ENCODE measurements at places on chromosomes 4 and X.

- DNase-seq: no peak
Observed at GRCh38 chr4:26126994-26127393, 193.8 kb upstream of the RBPJ start.

DNA sequence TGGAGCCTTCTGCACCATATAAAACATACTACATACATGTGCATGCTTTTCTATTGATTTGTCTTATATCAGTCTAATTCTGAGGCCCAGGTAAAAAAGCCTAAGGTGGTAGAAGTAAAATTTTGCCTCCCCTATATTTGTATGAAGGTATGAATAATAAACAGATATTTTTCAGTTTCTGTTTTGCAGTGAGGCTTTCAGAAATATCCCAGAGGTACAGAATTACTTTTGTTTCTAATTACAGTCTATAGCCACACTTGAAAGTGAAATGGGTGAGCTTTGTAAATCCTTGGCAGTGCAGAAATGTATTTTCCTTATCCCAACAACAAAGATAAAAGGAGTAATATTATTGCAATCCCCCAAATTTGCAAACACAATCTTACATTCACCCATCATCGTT is 59.5 kb downstream of the DDX60 start:
- DNase-seq: no peak

DNA sequence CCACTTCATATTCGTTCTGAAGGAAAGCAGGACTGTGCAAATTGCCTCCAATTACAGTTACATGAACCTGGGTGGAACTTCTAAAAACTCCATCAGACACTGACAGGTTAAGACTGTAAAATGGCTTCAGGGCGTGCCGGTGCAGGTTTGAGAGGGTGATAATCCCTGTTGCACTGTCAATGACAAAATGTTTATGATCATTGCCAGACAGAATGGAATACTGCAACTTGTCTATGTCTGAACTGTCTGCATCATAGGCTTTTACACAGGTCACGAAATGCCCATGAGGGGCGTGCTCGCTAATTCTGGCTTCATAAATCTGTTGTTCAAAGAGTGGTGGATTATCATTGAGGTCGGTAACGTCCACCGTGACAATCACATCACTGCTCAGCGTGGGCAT is 63.7 kb upstream of the MTNR1A start:
- no peak for DNase-seq

- no peak for DNase-seq
Observed at GRCh38 chr4:159266981-159267868, 164.3 kb downstream of the RAPGEF2 start.

GRCh38 chr4:129109965-129110824 is 14.2 kb downstream of the C4orf33 start:
- no peak for DNase-seq

- DNase-seq: no peak
Observed at GRCh38 chrX:9816084-9816700, 30.0 kb downstream of the SHROOM2 start.

- no peak for DNase-seq
Observed at GRCh38 chr4:184401397-184402171, 72.8 kb downstream of the IRF2 start.

DNA sequence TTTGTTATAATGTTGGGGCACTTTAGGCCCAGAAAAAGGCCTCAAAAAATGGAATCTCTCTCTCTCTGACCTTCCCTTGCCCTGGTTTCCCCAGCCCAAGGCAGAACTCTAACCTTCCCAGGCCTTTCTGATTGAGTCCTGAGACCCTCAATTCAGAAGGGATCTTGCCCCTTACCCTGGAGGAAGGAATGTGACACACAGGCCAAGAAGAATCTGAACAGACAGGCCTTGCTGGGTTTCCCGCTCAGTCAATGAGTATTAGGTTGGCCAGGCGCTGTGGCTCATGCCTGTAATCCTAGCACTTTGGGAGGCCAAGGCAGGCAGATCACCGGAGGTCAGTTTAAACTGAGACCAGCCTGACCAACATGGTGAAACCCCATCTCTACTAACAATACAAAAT is 27.6 kb downstream of the ELOVL6 start:
- no peak for DNase-seq

- no peak for DNase-seq
Observed at GRCh38 chr4:106140601-106141000, 175.4 kb downstream of the TBCK start.

DNA sequence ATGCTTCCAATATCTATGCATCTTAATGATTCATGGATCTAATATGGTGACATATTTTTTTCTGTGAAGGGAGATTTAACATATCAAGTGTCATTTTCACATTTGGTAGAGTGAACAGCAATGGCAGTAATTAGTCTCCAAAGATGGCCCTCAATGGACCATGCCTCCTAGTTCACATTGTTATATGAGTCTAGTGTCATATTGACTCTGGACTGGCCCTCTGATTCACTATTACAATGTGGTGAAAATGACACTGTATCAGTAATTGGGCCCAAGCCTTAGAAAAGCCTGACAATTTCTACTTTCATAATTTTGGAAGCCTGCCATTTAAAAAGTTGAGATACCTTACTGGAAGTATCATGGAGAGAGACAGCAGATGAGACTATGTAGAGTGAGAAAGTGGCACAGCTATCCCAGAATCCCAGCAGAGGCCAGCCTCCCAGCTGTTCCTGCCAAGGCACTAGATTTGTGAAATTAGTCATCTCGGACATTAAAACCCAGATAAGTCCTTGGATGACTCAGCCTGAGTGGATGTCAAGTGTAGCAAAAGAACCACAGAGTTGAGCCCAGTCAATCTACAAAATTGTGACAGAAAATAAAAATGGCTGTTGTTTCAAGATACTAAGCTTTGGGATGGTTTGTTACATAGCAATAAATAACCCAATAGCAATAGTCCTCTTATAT is 68.4 kb downstream of the ARHGEF38 start:
- DNase-seq: no peak

DNA sequence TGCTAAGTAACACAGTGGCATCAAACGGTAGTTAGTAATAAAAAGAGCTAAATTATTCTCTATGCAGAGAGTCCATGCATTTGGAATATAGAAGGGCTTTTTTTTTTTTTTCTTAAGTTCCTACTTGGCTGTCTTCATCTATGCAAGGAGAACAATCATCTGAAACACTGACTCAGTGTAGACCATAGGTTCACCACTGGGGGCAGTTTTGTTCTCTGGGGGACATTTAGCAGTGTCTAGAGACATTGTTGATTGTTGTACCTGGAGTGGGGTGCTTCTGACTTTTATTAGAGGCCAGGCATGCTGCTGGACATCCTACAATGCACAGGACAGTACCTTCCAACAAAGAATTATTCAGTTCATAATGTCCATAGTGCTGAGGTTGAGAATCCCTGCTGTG is 41.2 kb downstream of the TMA16 start:
- DNase-seq: no peak

GRCh38 chr4:12446256-12446655 is 1017.6 kb upstream of the HS3ST1 start:
- DNase-seq: no peak

- DNase-seq: peak; percentile 41
Observed at GRCh38 chrX:152913346-152913745, 15.5 kb downstream of the ZNF185 start.

- DNase-seq: no peak
Observed at GRCh38 chr4:2534904-2535375, 1.5 kb upstream of the FAM193A start.

GRCh38 chr4:6992728-6993677 is 50.2 kb upstream of the TADA2B start:
- DNase-seq: no peak

- no peak for DNase-seq
Observed at GRCh38 chrX:21725496-21725895, 32.4 kb downstream of the SMPX start.

- no peak for DNase-seq
Observed at GRCh38 chrX:88416965-88417364, 330.1 kb upstream of the CPXCR1 start.

GRCh38 chr4:20490734-20491133 is 209.5 kb upstream of the PACRGL start:
- no peak for DNase-seq

GRCh38 chr4:56910172-56910967 is 2.7 kb downstream of the REST start:
- no peak for DNase-seq

DNA sequence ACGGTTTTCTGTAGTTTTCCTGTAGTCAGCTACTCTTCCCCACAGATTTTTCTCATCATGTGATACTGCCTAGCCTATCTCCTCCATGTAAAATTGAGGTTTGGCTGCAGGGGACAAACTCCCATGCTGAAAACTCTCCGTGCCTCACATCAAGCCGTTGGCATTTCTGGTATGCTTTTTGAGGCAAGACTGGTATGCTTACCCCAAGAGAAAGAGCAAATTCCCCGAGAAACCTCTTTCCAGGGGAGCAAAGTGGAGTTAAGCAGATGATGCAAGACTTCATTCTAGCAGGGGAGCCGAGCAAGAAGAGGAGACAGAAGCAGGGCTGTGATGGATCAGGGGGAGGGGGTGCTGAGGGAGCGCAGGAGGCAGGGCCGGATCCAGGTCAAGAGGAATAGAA is 4.8 kb downstream of the SOWAHD start:
- DNase-seq: no peak

DNA sequence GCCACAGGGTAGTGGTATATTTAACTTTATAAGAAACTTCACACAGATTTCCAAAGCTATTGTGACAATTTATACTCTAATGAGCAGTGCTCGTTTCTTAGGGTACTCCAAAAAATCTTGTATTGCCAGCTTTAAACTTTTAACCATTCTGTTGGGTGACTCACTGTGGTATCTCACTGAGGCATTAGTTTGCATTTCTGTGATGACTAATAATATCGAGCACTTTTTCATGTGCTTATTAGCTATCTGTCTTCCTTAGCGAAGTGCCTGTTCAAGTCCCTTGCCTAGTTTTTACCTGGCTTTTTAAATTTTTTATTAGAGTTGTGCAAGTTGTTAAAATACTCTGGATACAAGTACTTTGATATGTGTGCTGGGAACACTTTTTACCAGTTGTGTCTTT is 5.5 kb downstream of the PNMA3 start:
- DNase-seq: no peak

DNA sequence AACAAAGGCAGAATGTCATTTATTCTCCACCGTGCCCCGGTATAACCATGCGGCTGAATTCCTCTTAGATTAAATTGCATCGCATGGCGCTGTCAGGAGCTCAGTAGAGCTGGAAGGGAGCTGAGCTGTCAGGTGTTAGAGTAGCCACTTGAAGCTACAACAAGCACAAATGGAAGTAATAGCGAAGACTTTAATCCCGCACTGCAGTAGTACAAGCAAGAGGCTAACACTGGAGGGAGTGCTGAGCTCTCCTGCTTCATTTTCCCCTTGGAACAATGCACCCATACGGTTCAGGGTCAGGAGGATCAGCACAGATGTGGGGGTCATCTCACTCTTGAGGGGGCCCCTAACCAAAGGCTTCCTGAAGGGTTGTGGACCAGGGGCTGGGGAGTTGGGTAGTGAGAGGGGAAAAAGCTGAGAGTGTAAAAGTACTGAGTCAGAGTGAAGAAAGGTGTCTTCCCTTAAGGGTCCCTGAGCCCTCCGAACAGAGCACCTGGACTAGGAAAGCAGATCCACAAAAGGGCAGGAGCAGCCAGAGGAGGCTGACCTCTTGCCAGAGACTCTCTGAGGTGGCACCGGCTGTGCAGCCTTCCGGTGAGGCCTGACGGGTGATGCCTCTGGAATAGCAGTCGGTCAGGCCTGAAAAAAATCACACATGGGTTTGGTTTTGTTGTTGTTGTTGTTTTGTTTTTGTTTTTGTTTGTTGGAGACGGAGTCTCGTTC is 36.0 kb upstream of the CBR4 start:
- DNase-seq: no peak

- no peak for DNase-seq
Observed at GRCh38 chrX:22585831-22586230, 313.1 kb downstream of the CBLL2 start.

DNA sequence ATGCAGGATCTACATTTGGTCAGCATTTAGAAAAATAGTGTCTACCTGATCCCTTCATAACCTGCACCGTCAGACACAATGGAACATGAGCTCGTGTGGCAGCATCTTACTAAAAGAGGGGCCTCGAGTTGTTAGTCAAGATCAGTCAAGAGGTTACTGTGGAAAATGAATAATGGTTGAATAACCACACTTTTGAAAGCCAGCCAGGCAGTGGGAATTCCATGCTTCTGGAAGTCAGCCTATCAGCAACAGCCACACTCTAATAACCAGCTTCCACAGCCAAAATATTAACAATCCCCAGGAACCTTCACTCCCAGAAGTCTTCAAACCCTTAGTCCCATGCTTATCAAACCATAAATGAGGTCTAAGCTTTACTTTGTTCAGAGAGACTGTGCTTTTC is 234.3 kb downstream of the HS3ST1 start:
- no peak for DNase-seq

Data from GDM1 (cell line).